ENCODE measurements at places on chromosomes 7 and 10.

- no peak for DNase-seq
Observed at GRCh38 chr7:22723637-22724036, 3.4 kb upstream of the IL6 start.

DNA sequence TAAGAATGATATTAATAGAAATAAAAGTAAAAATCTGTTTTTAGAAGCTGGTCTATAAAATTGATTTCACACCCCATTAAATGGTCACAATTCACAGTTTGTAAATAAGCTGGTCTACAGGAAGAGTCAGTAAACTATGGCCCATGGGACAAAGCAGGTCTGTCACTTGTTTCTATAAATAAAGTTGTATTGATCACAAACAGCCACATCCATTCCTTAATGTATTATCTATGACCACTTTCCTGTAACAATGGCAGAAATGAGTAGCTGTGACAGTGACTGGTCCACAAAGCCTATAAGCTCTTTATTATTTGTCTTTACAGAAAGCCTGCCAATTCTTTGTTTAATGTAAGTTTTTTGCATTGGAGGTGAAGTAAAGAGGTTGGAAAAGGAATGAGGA is 114.5 kb downstream of the SEMA3E start:
- no peak for DNase-seq

- no peak for DNase-seq
Observed at GRCh38 chr7:44858161-44858560, 10.3 kb upstream of the H2AZ2 start.

GRCh38 chr10:71204746-71205145 is 7.6 kb upstream of the UNC5B start:
- DNase-seq, result no peak

GRCh38 chr7:128739990-128740682 is 977 bp downstream of the CALU start:
- no peak for DNase-seq

GRCh38 chr10:33302208-33302829 is 32.1 kb downstream of the NRP1 start:
- no peak for DNase-seq

- no peak for DNase-seq
Observed at GRCh38 chr7:25662841-25663800, 434.8 kb upstream of the NPVF start.

- no peak for DNase-seq
Observed at GRCh38 chr7:79529214-79529880, 75.9 kb upstream of the MAGI2 start.

- DNase-seq, result no peak
Observed at GRCh38 chr7:152336754-152337368, 98.9 kb downstream of the KMT2C start.

DNA sequence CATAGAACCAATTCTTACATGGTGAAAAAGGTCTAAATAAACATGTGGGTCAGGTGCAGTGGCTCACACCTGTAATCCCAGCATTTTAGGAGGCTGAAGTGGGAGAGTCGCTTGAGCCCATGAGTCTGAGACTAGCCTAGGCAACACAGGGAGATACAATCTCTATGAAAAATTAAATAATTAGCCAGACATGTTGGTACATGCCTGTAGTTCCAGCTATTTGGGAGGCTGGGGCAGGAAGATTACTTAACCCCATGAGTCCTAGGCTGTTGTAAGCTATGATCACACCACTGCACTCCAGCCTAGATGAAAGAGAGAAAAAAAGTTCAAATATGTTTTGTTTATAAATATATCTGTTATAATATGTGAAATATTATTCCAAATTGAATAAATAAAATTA is 643.6 kb downstream of the IPMK start:
- no peak for DNase-seq

GRCh38 chr7:123796568-123796967 is 47.8 kb upstream of the WASL start:
- DNase-seq, result no peak
